ENCODE measurements at places on chromosomes 7 and 10.

- no peak for DNase-seq
These were observed 51.2 kb upstream of the SORCS3 start for GRCh38 chr10:104589871-104590270.

- DNase-seq = no peak
These were observed 552.7 kb downstream of the DNAJB6 start for GRCh38 chr7:157889480-157889879.

- no peak for DNase-seq
These were observed 139.1 kb downstream of the TRIL start for GRCh38 chr7:28818996-28819395.

DNA sequence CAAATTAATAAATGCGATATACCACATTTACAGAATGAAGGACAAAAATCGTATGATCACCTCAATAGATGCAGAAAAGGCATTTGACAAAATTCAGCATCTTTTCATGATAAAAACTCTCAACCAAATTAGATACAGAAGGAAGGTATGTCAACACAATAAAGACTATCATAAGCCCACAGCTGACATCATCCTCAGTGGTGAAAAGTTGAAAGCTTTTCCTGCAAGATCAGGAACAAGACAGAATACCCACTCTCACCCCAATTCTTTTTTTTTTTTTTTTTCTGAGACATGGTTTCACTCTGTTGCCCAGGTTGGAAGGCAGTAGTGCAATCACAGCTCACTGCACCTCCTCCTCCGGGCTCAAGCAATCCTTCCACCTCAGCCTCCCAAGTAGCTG, 67.2 kb downstream of the TPST1 start:
- DNase-seq = no peak

DNA sequence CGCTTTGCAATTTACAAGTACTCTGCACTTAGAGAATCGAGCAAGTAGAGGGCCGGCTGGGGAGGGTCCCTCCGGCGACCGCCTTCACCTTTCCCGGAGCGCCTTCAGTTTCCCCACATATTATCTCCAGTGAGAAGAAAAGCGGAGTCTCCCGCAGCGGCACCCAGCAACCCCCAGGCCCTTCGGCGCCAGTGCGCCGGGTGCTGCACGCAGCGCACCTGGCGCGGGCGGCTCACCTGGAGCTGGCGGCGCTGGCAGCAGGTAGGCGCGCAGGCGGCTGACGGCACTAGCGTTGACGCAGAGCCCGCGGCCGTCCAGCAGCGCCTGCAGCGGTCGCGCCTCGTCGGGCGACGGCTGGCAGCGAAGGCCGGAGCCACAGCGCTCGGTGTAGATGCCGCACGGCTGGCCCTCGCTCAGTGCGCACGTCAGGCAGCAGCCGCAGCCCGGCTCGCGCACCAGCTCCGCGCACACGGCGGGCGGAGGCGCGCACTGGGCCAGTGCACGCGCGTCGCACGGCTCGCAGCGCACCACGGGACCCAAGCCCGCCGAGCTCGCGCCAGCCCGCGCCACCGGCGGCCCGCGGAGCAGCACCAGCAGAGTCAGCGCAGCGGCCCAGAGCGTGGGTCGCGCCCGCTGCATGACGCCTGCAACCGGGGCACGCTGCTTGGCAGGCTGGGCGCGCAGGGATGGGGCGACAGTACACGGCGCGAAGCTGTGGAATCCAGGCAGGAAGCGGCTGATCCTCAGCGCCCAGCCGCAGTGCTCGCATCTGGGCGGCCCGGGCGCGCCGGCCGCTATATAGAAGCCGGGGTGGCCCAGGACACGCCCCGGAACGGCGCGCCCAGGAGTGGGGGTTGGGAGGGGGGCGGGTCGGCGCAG, at the start of gene IGFBP3:
Gene IGFBP3, minus strand, starts transcription at position 771 of the 879 bp plus-strand sequence. Its CDS starts 132 bp downstream, at position 639.
- no peak for DNase-seq

DNA sequence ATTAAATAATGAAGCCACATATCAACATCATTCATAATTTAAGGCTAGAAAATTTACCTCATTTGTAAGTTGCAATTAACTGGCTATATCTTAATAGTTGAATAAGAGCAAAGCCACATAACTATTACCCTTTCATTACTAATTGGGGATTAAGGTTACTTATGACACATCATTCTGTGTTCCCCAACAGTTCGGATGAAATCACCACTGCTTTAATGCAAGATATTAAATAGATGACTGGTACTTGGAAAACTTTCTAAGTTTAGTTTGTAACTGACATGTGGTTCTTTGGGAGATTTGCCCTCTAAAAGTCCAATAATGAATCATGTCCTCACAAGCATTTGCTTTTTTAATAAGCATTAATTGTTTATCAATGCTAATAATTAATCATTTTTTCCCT, 109.1 kb downstream of the MTERF1 start:
- no peak for DNase-seq

GRCh38 chr10:88271761-88272543, 311.2 kb downstream of the RNLS start:
- no peak for DNase-seq

All from stimulated activated CD4-positive, alpha-beta T cell treated with anti-CD3 and anti-CD28 coated beads, Interleukin-15, amount 100 ng/mL, for 1 hour (primary cell).